ENCODE measurements at places on chromosomes 4 and X.

DNA sequence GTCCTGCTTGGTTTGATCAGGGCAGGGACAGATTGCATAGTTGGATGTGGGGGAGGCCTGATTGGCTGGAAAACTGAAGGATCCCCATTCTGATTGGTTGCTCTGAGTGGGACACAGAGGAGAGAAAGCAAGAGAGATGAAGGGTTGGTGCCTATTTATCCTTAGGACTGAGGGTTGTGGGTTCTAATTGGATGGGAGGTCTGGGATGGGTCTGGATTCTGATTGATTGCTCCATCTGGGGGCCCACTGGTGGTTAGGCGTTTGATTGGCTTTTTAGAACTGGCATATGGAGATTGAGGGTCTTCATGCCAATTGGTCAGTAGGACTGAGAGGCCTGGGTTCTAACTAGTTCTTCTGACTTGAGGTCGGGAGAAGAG is 644 bp upstream of the EBP start:
- no peak for DNase-seq

DNA sequence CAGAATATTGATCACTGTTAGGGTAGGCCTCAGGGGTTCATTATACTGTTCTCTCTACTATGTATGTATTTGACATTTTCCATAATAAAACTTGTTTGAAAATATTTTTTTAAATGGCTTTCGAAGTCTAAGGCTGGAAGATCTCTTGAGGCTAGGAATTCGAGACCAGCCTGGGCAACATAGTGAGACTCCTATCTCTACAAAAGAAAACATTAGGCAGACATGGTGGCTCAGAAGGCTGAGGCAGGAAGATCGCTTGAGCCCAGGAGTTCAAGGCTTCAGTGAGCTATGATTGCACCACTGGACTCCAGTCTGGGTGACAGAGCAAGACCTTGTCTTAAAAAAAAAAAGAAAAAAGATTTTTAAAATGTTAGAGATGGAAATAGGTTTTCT is 15.5 kb upstream of the TBC1D14 start:
- no peak for DNase-seq

DNA sequence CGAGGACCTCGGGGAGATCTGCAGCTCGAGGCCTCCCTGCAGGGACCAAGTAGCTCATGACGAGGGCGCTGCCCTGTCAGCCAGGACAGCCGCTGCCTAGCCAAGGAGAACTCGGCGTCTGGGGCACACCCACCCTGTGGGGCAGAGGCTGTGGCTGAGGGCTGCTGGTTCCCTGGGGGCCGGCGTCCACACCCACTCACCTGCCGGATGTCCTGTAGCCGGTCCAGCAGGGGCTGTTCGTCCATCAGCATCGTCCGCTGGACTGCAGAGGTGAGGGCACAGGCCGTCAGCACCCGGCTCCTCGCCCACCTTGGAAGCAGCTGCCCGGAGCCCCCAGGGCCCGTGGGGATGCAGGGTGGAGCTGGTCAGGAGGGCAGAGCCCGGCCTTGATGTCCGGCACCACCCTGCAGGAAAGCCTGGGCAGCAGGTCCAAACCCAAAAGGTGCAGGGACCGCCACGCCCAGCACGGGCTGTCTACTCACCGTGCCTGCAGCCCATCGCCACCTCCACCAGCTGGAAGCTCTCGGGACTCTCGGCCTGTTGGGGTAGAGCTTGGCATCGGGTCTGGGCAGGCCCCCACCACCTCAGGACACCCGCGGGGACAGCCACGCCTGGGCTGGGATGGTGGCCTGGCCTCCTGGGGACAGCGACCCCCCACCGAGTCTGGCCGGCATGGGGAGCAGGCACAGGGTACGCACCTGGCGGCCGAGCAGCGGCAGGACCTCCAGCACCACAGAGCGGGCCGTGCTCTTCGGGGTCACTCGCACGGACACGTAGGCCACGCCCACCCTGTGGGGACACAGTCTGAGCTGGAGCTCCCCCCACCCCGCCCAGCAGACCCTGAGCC is 6.9 kb downstream of the DGKQ start:
- no peak for DNase-seq

DNA sequence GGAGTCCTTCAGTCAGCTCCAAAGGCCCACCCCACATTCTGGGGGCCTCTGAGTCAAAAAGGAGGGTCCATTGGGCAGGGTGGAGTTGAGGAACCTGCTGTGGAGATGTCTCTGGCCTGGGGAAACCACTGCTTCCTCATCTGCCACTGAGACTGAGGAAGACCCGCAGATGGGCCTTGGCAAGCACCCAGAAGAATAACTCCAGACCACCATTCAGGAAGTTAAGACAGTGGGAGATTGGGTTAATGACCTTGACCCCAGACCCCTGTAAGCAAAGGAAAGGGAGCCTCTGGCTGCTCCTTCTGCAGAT is 8.1 kb upstream of the HSD17B10 start:
- no peak for DNase-seq

DNA sequence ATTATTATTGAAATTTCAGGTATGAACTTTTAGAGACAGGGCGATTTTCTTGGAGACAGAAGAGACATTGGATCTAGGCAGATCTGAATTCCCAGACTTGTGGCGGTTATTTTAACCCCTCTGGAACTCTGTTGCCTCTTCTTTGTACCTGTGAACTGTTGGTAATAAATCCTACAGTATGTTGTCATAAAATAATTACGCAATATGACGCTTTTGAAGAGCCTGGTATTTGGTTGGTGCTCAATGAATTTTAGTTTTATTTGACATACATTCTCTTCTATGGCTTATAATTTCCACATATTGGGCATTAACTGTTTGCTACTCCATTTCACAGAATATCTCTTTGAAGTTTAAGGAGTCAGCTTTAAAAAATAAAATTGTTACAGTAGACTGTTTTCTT is 1496.1 kb upstream of the IGFBP7 start:
- no peak for DNase-seq

DNA sequence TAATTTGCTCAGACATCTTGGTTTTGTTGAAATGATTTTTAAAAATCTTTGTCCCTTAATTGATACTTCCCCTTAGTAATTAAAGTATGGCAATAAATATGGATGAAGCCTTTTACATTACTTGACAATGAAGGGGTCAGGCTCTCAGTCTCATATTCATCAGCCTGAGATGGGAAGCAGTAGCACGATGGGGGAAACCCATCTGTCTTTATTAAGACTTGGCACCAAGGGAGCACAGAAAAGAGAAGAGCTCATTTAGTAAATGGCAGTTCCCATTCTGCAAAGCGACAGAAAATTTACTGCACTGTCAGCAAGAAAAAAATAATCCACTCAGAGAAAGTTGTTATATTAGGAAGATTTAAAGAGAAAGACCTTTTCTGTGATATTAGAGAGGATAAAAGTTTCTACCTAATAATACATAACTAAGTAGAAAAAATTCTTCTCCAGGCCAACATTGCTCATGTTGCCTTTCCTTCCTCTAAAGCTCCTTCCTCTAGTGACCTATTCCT is 7.9 kb upstream of the SERTM2 start:
- DNase-seq = no peak

GRCh38 chr4:80215449-80216052 is 18.2 kb downstream of the PRDM8 start:
- peak; percentile 36 for DNase-seq

- no peak for DNase-seq
These were observed 1.9 kb upstream of the DCK start for GRCh38 chr4:70991596-70991995.

DNA sequence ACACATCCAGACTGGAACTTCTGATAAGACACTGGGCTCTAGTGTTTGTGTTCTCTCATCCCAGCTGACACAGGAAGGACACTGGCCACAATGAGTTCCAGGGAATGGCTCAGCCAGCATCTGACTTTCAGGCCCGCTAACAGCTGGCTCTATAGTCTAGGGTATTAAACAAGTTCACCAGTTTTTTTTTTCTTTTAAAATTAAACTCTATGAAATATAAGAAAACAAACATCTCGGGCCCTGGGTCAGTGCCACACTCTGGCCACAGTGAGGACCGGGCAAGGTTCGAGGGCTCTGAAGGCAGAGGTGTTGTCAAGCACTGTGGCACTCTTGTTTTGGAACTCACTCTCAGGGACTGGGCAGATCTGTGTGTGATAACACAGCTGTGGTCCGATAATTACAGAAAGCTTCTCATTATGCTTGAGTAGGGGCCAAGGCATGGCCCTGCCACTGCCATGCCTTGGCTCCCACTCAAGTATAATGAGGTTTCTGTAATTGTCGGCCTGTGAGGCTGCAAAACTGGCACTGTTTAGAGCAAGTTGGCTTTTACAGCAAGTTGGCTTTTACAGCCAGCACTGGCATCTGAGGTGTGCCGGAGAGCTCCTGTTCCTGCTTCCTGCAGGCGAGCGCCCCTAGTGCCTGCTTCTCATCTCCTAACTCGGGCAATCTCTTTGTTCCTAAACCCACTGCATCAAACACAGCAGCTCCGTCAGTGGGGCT is 62.8 kb downstream of the PPP1R2C start:
- peak; percentile 12 for DNase-seq

GRCh38 chrX:1231850-1232465 is 19.5 kb upstream of the CRLF2 start:
- DNase-seq = no peak

GRCh38 chr4:78599931-78600375 is 48.4 kb downstream of the ANXA3 start:
- DNase-seq = no peak

- no peak for DNase-seq
These were observed 1544.5 kb upstream of the TENM3 start for GRCh38 chr4:180698550-180699195.

GRCh38 chrX:66014084-66014483 is 25.8 kb downstream of the VSIG4 start:
- no peak for DNase-seq

- DNase-seq = no peak
These were observed 102.0 kb downstream of the TAB3 start for GRCh38 chrX:30787012-30787411.

- no peak for DNase-seq
These were observed 31.8 kb downstream of the ANXA10 start for GRCh38 chr4:168124008-168124641.

DNA sequence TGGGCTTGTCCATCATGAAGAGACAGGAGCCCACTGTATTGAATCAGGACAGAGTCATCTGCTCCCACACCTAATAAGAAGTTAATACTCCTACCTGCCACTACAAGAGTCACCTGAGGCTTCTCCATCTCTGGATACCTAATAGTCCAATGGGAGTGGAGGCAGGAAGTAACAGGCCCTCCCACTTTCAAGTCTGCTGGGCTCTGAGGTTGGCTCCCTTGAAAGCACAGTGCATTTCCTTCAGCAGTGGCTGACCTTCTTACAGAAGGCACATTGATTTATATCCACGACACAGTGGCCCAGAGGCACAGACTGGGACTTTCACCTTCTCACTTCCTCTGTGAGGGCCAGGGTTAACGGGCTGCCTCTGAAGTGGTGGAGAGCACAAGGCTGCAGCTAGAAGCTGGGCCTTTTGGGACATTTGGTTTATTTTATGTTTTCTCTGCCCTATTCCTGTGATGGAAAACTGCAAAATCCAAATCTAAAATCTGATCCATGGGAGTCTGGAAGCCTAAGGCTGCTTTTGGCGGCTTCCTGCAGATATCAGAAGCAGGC is 38.1 kb downstream of the FRG2 start:
- DNase-seq = no peak

All from AG20443 (cell line).